ENCODE measurements at places on chromosomes 3 and 15.
A peak's percentile ranks its signal among the peaks of the same experiment; 100 is the strongest.

- no peak for DNase-seq
These were observed 6.6 kb downstream of the RHO start for GRCh38 chr3:129535075-129535474.

GRCh38 chr3:43221076-43221475, 65.3 kb upstream of the SNRK start:
- DNase-seq, result no peak

- no peak for DNase-seq
These were observed 880 bp downstream of the NISCH start for GRCh38 chr3:52456169-52456799.

GRCh38 chr3:104460477-104461406, 906.0 kb upstream of the ALCAM start:
- no peak for DNase-seq

DNA sequence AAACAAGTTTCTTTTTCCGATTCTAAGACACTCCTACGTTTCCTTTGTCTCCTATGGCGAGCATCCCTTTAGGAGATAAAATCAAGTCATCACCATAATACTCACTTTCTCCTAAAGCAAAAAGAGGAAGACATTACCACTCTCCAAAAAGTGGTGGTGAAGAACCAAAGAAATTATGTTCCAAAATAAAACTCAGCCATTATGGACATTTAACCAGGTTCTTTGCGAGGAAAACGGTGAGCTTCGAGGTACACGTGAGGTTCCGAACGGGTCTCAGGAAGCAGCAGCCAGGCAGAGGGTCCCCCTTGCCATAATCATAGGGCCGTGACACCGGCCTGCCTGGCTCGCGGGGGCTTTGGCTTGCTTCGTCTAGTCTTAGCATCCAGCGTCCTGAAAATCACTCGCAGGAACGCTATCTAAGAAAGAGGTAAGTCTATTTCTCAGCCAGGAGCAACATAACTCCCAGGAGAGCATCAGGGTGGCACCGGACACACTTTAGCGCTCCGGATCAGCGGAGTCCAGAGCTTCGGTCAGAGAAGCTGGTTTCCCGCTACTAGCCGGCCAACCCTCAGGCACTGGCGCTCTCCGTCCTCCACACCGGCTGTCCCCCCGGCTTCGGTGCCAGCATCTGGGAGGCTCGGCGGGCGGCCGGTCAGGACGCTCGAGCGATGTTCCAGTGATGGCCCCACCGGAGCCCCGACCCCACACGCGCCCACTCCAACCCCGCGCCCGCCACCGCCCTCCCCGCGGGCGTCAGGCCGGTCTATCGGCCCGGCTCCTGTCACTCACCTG, 581 bp downstream of the IP6K1 start:
- no peak for DNase-seq

DNA sequence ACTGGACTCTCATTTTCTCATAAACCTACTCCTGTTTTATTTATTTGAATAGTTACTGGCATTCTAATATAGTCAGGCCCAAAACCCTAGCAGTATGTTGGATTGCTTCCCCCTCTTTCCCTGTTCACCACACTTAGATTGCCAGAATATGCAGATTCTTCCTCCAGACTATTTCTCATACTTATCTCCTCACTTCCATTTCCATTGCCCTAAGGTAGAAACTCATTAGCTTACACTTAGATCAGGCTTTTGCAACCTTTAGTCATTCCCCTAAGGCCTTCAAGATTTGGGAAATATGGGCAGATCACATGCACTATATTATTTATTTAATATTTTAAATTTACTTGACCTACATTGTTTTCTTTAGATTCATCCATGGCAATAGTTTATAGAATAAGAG, 98.9 kb downstream of the MEIS2 start:
- no peak for DNase-seq

DNA sequence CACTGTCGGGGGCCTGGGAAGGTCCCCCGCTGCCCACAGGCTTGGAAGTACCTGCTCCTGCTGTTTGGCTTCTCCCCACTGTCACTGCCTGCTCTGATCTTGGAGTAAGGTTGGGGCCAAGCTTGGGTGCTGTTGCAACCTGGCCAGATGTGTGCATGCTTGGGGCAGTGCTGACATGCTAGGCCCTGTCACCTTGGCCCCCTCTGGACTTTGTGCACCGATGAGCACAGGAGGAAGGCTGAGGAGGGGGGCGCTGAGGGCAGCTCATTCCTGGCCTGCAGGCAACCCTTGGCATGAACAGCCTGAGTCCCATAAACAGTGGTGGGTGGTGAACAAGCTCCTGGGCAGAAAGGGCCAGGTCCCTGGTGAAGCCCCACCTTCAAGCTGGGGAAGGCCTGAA, 4.0 kb upstream of the XCR1 start:
- DNase-seq, result no peak

- peak; percentile 55 for DNase-seq
These were observed 71.1 kb downstream of the CHSY1 start for GRCh38 chr15:101180620-101181307.

DNA sequence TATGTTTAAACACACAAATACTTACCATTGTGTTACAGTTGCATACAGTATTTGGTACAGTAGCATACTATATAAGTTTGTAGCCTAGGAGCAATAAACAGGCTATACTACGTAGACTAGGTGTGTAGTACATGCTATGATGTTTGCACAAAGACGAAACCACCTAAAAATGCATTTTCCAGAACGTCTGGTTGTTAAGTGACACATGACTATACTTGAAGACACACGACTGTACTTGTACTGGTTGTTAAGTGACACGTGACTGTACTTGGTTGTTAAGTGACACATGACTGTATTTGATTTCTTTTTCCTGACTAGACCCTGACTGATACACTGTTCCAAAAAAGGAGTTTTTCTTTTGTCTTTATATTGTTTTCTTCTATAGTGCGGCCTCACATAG, 34.1 kb downstream of the RAB8B start:
- DNase-seq, result no peak

- no peak for DNase-seq
These were observed 44.8 kb downstream of the PDIA5 start for GRCh38 chr3:123111640-123112039.

DNA sequence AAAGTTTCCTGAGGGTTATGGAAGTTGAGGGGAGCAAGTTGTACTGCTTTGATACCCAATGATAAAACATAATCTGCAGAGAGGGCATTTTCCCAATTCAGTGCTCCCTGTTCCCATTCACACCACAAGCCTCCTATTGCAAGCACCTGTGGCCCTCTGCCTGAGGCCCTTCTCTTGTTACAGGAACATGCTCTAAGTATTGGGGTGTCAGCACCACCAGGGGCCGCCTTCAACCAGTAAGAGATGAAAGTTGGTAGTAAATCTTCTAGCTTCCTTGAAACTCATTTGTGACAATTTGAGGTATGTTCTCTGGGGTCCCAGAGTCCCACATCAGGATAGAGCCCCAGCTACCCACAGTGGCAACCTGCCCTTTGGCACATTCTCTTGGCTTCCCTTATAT, 265.4 kb upstream of the ARHGEF26 start:
- DNase-seq, result no peak

DNA sequence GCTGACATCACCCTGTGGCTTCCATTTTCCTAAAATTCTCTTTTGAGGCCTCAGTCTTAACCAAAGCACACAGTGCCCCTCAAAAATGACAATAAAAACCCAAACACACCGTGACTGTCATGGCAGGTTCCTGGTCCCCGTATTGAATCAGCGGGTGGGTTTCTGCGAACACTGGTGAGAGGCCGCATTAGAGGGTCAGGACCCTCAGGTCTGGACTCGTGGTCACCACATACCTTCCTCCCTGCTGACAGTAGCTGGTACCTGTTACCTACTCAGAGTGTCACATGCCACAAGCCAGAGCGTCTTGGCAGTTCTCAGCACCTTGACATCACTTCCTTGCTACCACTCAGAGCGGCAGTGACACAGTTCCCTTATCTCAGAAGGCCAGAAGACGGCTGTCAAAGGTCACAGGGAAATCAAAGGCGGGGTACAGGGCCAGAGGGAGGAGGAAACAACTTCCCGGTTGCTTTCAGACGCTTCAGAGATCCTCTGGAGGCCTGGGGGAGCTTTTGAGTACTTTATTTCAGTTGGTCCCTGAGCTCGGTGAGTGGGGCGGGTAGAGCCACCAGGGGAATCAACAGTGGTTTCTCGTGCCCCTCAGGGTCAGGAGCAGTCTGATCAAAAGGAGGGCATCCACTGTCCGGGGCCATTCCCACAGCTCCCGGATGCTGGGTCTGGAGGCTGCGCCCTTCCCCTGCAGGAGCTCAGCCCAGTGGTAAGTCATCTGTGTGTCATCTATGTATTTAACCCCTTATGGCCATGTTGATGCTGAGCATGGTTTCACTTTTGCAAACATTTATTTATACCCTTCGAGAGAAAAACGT, at the start of the genes CCR5AS and CCRL2:
Gene CCR5AS, minus strand, starts transcription at position 279 of the 824 bp plus-strand sequence.
Gene CCRL2, plus strand, starts transcription at position 472 of the 824 bp plus-strand sequence. CDS start 821 bp downstream, outside the sequence.
- peak; percentile 69 for DNase-seq

GRCh38 chr3:174907027-174907426, 47.9 kb downstream of the NAALADL2 start:
- no peak for DNase-seq

DNA sequence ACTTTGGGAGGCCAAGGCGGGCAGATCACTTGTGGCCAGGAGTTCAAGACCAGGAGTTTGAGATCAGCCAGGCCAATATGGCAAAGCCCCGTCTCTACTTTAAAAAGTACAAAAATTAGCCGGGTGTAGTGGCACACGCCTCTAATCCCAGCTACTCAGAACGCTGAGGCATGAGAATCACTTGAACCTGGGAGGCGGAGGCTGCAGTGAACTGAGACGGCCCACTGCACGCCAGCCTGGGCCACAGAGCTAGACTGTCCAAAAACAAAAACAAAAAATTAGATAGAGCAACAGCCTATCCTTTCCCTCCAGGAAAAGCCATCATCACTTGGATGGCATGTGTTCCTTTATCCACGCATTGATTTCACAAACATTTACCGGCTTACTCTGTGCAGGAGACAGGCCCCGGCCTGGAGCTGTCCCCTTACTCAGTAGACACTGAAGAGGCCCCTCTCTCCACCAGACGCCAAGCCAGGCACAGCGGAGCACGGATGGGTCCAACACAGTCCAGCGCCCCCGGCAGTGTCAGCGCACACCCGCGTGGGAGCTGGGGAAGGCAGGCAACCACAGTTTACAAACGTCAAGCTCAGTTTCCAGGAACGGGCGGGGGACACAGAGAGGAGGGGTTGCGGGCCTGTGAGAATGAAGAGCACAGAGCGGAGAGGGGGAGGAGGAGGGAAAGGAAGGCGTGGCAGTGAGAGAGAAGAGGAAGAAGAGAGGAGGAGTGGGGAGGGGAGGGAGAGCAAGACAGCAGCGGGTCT, 3.1 kb downstream of the GP5 start:
- peak; percentile 76 for DNase-seq

Data from activated effector memory CD4-positive, alpha-beta T cell treated with anti-CD3 and anti-CD28 coated beads, Interleukin-2, amount 50 U/mL, for 16 hours (primary cell).